ENCODE measurements at places on chromosomes 2 and 18.

- no peaks in the 10 kb centered on the region for H3K27me3 ChIP-seq
- H3K27ac ChIP-seq: no peak overlapping the region
- DNase-seq: peak; percentile 3
- no peaks in the 10 kb centered on the region for H3K36me3 ChIP-seq
Measured at GRCh38 chr2:160906878-160907277, 253.3 kb upstream of the TANK start.

- no peak for DNase-seq
- peaks cover 54% of the 10 kb centered on the region for H3K27me3 ChIP-seq
- H3K36me3 ChIP-seq: no peaks in the 10 kb centered on the region
- no peak overlapping the region for H3K27ac ChIP-seq
- H3K4me1 ChIP-seq: no peaks in the 10 kb centered on the region
- no peak overlapping the region for H3K4me3 ChIP-seq
Measured at GRCh38 chr18:76339246-76339620, 155.8 kb downstream of the ZNF516 start.

GRCh38 chr2:118046634-118047210 lies 32.9 kb upstream of the CCDC93 start:
- H3K4me3 ChIP-seq: no peak overlapping the region
- H3K36me3 ChIP-seq: no peaks in the 10 kb centered on the region
- DNase-seq: peak; percentile 62
- H3K27me3 ChIP-seq: no peaks in the 10 kb centered on the region

DNA sequence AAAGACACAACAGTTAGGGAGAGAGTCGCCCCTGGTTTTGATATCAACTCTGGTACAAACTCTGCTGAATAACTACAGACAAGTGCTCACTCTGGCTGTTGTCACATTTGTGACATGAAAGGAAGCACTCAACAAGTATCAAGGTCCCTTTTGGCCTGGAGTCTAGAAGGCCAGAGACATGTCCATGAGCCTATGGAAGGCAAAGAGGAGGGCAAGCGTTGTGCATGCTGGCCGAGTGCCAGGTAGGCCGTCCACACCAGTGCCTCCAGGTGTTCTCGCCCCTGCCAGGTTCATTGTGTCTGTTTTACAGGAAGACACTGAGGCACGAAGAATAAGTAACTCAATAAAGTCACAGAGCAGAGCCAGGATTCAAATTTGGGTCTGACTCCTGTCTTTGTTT lies 21.1 kb downstream of the ILKAP start:
- H3K27ac ChIP-seq: no peak overlapping the region
- no peak overlapping the region for H3K4me3 ChIP-seq
- H3K4me1 ChIP-seq: no peaks in the 10 kb centered on the region
- DNase-seq: peak; percentile 3
- peaks cover 44% of the 10 kb centered on the region for H3K36me3 ChIP-seq

DNA sequence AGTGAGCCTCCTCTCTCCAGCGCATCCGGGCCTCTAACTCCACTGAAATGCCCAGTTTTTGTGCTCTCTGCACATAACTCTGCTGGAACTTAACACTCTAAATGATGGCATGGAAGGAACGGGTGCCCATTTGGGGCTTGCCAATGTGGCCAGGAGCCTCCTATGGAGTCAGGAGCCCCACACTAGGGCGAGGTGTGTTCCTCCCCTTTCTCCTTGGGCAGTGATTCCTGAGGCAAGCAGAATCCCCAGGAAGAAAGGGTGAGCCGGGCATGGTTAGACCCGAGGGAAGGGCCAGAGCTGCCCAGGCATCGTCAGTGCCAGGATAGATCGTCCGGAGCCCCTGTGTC lies 63.0 kb downstream of the DDX1 start:
- H3K27ac ChIP-seq: no peak overlapping the region
- peaks cover 100% of the 10 kb centered on the region for H3K27me3 ChIP-seq
- no peaks in the 10 kb centered on the region for H3K36me3 ChIP-seq
- no peak overlapping the region for H3K4me3 ChIP-seq
- H3K4me1 ChIP-seq: no peaks in the 10 kb centered on the region

DNA sequence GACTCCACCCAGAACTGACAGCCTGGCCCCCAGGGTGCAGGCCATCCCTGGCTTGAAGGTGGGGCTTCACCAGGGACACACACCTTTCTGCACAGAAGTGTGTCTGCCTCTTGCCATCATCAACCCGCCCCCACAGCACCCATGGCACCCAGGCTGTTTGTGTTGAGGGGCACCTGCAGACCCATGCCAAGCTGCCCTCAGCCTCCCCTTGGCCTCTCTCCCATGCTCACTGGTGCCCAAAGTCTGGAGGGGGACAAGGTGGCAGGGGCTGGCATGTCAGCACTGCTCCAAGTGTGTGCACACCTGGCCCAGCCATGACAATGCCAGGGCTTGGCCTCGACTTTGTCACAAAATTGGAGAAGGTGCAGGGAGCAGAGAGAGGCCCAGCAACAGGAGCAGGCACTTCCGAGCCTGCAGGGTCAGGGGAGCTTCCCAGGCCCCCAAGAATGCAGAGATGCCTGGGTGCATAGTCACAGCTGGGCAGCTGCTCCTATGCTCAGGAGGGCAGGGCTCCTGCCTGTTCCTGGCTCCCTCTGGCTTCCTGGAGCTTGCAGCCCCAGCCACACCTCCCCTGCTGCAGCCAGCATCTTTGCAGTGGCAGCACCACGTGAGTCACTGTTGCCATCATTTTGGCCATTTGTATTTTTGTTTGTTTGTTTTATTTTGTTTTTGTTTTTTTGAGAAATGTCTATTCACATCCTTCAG lies 280.6 kb upstream of the UBE2E3 start:
- DNase-seq: no peak
- H3K4me1 ChIP-seq: peaks cover under 1% of the 10 kb centered on the region
- no peaks in the 10 kb centered on the region for H3K27me3 ChIP-seq
- H3K27ac ChIP-seq: no peak overlapping the region

GRCh38 chr2:69416147-69416546 lies 21.1 kb downstream of the NFU1 start:
- peaks cover 5% of the 10 kb centered on the region for H3K36me3 ChIP-seq
- H3K4me1 ChIP-seq: no peaks in the 10 kb centered on the region
- H3K27me3 ChIP-seq: no peaks in the 10 kb centered on the region
- H3K27ac ChIP-seq: no peak overlapping the region
- no peak for DNase-seq

- no peaks in the 10 kb centered on the region for H3K36me3 ChIP-seq
- no peaks in the 10 kb centered on the region for H3K4me1 ChIP-seq
- DNase-seq: no peak
Measured at GRCh38 chr2:25063876-25064660, 22.2 kb downstream of the EFR3B start.

DNA sequence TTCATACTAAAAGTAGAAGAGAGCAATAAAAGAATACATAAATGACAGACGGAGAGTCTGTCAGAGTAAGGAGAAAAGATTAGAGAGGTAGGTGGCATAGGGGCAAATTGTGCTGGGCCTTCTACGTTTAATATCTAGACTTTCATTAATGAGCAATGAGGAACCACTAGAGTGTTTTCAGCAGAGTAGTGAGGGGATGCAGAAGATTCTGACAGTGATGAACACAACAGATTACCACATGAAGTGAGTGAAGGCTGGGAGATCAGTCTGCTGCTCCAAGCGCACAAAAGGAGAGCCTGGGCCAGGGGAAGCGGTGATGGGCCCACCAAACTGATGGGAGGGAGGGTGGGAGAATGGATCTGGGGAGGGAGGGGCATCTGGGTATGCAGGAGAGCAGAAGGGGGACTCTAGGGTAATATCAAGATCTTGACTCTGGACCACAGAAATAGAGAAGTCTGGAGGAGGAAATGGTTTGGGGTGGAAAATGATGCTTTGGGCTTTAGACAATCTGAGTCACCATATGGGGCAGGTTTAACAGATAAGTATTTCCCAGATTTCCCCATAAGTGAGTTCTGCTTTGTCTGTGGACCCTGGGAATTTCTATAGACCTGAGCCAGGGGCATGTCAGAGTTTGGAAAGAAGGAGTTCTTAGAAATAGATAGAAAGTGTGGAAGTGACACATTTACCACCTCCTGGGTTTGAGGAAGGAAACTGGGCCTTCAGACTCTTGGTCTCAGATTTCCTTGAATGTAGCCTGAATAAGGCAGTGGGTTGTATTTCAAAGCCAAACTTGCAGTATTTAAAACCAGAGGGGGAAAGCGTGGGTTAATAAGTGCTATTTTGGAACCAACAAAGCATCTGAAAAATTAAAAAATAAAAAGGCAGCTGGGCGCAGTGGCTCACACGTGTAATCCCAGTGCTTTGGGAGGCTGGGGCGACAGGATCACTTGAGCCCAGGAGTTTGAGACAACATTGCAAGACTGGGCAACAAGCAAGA lies 15.0 kb upstream of the IL1A start:
- no peak overlapping the region for H3K4me3 ChIP-seq
- H3K27me3 ChIP-seq: no peaks in the 10 kb centered on the region
- no peak overlapping the region for H3K27ac ChIP-seq
- peaks cover 44% of the 10 kb centered on the region for H3K4me1 ChIP-seq
- DNase-seq: no peak

- H3K27ac ChIP-seq: peak overlapping the region; percentile 97
- H3K4me3 ChIP-seq: peak overlapping the region; percentile 20
- H3K36me3 ChIP-seq: no peaks in the 10 kb centered on the region
- H3K4me1 ChIP-seq: peaks cover 44% of the 10 kb centered on the region
Measured at GRCh38 chr18:11859903-11860407, 8.7 kb downstream of the CHMP1B start.

- H3K27me3 ChIP-seq: no peaks in the 10 kb centered on the region
- H3K36me3 ChIP-seq: no peaks in the 10 kb centered on the region
Measured at GRCh38 chr2:170098626-170099312, 79.2 kb upstream of the MYO3B start.

DNA sequence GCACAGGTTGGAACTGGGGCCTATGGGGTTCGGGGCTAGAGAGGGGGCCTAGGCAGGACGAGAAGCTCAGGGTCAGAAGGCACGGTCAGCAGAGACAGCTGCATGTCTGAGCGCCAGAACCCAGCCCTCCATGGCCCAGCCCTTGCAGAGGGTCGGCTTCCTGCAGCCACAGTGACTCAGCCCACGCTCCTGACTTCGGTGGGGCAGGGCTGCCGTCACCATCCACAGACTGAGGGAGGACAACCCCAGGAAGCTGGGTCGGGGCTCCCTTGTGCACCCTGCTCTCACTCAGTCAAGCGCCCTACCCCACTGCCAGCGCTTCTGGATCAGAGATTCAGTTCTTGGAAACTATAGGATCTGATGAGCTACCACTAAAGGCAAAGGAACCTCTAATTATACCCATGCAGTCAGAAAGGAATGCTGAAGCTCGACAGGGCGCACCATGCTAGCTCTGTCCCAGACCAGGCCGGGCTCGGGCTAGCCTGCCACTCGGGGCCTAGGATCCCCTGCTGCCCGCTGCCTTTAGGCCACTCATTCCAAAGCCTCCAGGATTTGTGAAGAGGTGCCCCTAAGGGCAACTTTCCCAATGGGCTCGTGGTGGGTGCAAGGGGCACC lies 3.0 kb downstream of the ACTR1B start:
- H3K27me3 ChIP-seq: no peaks in the 10 kb centered on the region
- H3K4me3 ChIP-seq: no peak overlapping the region
- H3K27ac ChIP-seq: no peak overlapping the region
- H3K4me1 ChIP-seq: peaks cover 20% of the 10 kb centered on the region
- peaks cover 5% of the 10 kb centered on the region for H3K36me3 ChIP-seq

DNA sequence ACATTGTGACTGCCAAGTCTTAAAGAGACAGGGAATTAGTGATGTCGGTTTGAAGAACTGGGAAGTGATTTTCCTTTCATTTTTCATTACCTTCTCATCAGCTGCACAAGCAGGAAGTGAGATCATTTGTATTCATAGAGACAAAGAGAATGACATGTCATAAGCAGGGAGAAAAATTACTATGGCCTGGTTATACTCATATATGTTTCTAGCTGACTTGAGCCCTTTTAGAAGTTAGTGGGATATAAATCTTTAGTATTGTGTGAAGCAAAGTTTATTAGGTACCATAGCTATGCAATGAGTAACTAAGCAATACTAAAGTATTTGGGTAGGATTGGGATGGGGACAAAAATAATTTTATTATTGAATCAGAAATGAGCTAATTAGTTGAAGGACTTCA lies 284.1 kb downstream of the PID1 start:
- DNase-seq: no peak
- H3K27me3 ChIP-seq: no peaks in the 10 kb centered on the region

DNA sequence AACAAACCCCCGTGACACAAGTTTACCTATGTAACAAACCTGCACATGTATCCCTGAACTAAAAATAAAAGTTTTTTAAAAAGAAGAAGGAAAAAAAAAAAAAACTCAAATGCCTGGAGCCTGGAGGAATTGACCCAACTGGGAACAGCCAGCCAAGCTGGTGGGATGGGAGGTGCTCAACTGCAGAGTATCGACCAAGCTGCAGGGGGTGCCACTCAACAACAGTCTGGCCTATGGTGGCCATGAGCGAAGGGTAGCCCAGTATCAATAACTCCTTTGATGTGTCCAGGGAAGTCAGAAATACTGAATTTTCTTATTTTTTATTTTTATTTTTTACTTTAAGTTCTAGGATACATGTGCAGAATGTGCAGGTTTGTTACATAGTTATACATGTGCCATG lies 310.3 kb upstream of the DLGAP1 start:
- no peak overlapping the region for H3K27ac ChIP-seq
- no peaks in the 10 kb centered on the region for H3K36me3 ChIP-seq
- no peak for DNase-seq
- H3K4me1 ChIP-seq: no peaks in the 10 kb centered on the region

GRCh38 chr2:108616751-108617161 lies 82.5 kb downstream of the LIMS1 start:
- DNase-seq: no peak
- H3K36me3 ChIP-seq: no peaks in the 10 kb centered on the region
- peaks cover 57% of the 10 kb centered on the region for H3K4me1 ChIP-seq
- H3K27ac ChIP-seq: peak overlapping the region; percentile 34

All from PC-9 (cell line).